IMR-90 (cell line): ENCODE measurements at places on chromosomes 3 and 15. TPM values are rescaled to one million over a fixed set of nuclear protein-coding genes. Genes with fewer than 3 reads are reported as not detected.

DNA sequence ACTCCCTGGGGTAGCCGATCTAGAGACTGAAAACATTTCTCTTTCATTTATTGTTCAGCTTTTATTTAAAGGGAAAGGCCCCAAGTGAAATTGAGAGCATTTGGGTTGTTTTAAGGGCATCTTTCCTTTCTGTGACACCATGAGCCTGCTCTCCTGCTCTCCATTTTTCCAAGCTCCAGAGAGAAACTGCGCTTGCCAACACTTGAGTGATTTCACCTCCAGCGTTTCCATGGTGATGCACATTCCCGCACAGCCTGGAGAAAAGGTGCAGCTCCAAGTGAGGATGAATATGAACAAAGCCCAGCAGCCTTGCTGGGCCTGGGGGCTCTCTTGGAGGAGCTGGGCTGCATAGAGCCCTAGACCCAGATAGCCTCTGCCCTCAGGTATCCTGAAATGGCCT lies 159.2 kb upstream of the PPP2R3A start:
- no peak for DNase-seq

DNA sequence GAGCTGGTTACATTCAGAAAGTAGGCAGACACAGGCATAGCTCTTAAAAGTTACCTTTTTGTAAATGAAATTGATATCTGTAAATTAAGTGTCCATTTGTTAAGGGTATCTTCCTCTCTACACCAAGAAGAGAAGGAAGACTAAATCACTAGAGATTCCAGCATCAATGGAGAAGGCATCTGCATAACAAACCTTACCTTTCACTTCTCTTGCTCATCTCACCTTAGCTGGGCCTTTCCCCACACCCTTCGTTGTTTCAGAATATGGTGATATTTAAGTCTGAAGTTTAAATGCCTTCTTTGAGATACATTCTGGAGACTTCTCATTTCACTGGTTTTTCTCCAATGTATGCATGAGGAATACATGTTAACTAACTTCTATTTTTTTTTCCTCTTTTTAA lies 54.5 kb upstream of the TGFBR2 start:
- no peak for DNase-seq

GRCh38 chr15:82103468-82103867 lies 57.6 kb upstream of the MEX3B start:
- no peak for DNase-seq

GRCh38 chr15:64690008-64690407 lies 85.4 kb downstream of the RBPMS2 start:
- DNase-seq, result no peak

GRCh38 chr15:47678040-47678439 lies 39.3 kb upstream of the SEMA6D start:
- DNase-seq, result no peak

GRCh38 chr15:88681610-88682221 lies 42.9 kb downstream of the ISG20 start:
- no peak for DNase-seq

DNA sequence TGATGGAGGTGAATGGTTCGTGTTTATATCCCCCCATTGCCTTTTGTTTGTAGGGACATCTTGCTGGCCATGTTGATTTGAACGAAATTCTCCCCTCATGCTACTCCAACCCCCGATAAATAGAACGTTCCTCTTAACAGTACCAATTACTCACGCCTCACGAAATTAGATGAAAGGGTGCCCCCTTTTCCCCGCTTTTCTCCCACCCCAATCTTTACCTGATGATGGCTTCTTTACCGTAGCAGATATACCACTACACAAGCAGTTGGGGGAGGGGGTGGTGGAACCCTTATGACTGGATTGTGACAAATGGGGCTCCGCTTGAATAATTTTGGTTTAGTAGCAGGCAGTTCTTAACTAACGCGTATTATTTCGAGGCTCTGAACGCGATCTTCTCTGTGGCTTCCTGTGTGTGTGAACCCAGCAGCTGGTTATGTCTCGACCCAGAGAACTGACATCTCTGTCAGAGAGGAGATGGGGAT lies 1.1 kb downstream of the PIAS1 start:
- peak; percentile 52 for DNase-seq

DNA sequence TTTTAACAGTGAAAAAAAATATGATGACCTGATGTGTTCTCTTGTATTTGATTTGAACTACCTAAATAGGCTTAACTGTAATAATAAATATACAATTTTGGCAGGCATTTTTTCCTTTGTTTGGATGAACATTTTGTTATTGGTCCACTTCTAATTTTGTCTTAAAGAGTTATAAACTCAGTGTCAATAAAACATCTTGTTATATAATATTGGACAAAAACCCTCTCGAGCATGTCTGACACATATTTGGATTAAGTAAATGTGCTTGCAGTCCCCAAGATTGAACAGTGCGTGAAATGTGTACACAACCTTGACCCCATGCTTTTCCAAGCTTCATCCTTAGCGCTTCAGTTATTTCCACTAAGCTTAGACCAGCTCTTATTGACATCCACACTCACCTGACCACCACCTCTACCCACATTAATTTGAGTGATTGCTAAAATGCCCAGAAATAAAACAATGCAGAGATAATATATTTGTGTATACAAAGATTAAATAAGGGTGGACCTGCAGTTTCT lies 131.7 kb upstream of the ZBED2 start:
- DNase-seq, result no peak

- DNase-seq, result no peak
Measured at GRCh38 chr3:131036986-131037385, 10.3 kb downstream of the NEK11 start.

- DNase-seq, result no peak
Measured at GRCh38 chr3:129961141-129961541, 13.4 kb upstream of the TRH start.

- no peak for DNase-seq
Measured at GRCh38 chr15:74454764-74455500, 6.0 kb downstream of the UBL7 start.

- peak; percentile 98 for DNase-seq
Measured at GRCh38 chr3:52240059-52240885, 1.3 kb upstream of the TWF2 start.

GRCh38 chr3:27340534-27340933 lies 28.6 kb downstream of the NEK10 start:
- no peak for DNase-seq

GRCh38 chr3:66863205-66864111 lies 134.6 kb upstream of the KBTBD8 start:
- DNase-seq, result no peak

DNA sequence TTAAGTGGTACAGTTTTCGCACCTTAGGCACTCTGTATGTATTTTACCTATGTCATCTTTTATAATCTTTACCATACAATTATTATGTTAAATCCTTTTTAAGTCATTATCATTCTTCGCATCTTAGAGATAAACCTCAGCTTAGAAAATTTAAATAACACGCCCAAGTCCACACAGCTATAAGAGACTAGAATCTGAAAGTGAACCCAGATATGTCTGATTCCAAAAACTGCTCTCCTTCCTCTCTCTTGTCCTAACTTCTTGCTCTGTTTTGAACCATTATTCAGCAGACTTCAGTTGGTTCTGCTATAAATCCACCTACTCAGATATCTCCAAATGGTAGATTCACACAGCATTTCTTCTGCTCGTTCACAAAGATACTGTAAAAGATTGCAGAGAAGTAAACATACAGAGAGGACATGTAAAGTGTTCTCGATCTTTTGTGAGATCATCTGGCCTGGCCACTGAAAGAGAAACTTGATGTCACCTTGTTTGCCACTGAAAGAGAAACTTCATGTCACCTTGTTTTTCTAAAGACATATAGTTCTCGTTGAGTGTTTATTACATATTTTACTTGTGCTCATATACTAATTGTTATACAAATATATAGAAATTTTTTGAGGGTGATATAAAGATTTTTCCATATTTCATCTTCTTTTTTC lies 533.2 kb downstream of the GRM7 start:
- DNase-seq, result no peak

DNA sequence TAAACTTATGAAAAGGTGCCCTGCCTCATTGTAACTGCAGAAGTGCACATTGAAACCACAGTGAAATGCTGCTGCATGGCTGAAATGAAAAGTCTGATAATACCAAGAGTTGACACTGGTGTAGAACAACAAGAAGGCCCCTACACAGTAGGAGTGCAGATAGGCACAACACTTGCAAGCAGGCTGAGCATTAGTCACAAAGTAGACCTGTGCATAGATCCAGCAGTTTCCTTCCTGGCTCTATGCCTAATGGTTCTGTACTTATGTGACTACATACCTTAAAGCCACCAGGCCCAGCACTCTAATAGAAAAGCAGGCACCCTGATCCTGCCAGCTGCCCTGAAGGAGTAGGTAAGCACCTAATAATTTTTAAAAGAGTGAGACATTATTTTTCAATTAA lies 41.8 kb downstream of the PRR23E start:
- no peak for DNase-seq

- peak; percentile 67 for DNase-seq
Measured at GRCh38 chr3:48507256-48508061, 3.5 kb upstream of the SHISA5 start.

C3orf62 gene
- total RNA-seq, result 0.83 and 0.90 TPM in 2 replicates

FOXB1 gene
- not detected in 2 replicates for total RNA-seq

HTR3E gene
- not detected in 2 replicates for total RNA-seq

DAG1 gene
- 30.8 and 31.0 TPM in 2 replicates for total RNA-seq

GATM gene
- total RNA-seq, result 0.18 and 0.28 TPM in 2 replicates

ZNF385D gene
- total RNA-seq, result 0.18 and 0.28 TPM in 2 replicates
